T-helper 22 cell (primary cell): ENCODE measurements at places on chromosomes 2 and 18.
A peak's percentile ranks its signal among the peaks of the same experiment; 100 is the strongest.

DNA sequence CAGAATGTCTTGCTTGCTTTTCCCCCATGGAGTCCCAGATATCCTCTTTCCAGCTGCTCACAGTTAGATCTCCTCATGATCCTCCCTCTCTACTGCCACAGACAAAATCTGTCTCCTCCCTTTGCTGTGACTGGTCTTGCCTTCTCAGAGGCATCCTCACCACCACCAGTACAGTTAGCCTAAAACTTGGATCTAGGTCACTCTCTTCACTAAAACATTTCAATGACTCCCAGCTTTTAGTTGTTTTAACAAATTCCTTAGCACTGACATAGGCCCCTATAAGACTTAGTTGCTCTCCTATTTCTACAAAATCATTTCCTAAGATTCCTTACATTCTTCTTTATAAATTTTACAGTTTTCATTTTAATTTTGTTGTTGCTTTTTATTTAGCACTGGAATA is 734.2 kb upstream of the CHAC2 start:
- no peak for DNase-seq

- DNase-seq = no peak
Measured at GRCh38 chr2:38907743-38908562, 18.3 kb downstream of the ARHGEF33 start.

- no peak for DNase-seq
Measured at GRCh38 chr2:33136056-33136455, 189.3 kb downstream of the LTBP1 start.

- no peak for DNase-seq
Measured at GRCh38 chr2:163453920-163454319, 281.9 kb downstream of the FIGN start.

DNA sequence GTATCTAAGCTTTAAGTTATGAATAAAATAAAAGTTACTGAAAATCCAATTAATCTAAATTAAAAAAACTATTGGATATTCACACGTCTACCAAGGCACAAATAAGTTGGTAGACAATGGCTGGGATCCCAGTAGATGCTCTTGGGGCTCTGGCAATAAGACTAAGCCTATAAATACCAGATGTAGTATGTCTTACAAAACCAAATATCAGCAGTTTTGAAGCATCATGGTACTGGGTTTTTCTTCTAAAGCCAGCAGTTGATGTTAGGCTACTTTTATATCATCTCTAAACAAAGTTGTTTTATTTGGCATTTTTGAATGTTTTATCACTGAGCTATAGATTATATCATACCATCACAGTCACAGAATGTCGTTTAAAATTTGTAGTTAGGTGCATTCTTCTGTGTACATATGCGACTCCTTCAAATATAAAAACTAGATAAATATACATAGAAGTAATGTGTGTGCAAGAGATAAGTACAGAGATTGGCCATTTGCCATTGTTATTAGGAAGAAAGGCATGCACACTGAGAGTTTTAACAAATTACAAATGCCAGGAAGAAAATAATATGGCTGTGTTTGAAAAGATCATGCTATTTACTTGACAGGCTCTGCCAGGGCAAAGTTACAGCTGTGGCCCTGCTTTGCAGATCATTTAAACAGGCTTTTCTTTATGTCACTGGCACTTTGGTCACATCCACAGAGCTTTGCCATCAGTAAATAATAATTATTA is 21.6 kb upstream of the TMEM17 start:
- no peak for DNase-seq

GRCh38 chr2:121348128-121348740 is 63.2 kb upstream of the TFCP2L1 start:
- no peak for DNase-seq

GRCh38 chr18:12109836-12110235 is 16.2 kb downstream of the ANKRD62 start:
- DNase-seq = no peak

DNA sequence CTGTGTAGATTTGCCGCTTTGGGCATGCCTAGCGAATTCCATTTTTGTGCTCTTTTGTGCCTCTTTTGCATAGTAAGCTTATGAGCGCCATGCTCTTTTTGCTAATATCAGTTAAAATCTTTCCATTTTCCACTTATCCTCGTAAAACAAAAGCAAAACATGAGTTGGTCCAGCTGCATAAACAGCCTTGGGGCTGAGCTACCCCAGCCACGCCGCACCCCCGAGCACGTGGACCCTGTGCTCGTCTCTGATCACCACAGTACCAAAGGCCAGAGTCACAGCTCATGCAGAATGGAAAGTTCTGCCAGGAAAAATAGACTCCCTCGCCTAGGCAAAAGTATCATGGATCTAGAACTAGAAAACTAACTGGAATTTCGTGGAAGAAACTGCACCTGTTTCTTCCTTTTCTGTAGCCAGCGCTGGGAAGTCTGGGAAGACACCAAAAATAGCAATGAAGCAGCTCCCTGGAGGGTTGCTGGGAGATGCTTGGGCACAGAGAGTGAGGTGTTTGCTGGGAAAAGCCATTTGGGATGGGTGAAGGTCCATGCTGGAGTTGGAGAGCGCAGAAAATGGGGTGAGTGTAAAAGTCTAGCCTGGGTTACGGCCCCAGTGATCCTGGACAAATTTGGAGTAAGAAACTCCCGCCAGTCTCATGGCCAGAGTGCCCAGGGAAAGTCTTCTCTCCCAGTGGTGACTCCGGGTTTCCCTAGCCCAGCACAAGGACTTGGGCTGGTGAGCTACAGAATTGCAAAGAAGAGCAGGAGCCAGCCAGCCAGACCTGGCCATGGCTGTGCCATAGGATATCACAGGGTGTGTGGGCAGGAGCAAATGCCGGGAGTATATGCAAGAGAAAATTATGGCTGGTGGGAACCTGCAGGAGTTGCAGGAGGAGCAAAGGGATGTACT is 218.4 kb downstream of the GBX2 start:
- DNase-seq = no peak

- DNase-seq = no peak
Measured at GRCh38 chr18:31510319-31510718, 12.3 kb downstream of the DSG2 start.

- DNase-seq = no peak
Measured at GRCh38 chr2:6934758-6935651, 17.8 kb downstream of the RNF144A start.

DNA sequence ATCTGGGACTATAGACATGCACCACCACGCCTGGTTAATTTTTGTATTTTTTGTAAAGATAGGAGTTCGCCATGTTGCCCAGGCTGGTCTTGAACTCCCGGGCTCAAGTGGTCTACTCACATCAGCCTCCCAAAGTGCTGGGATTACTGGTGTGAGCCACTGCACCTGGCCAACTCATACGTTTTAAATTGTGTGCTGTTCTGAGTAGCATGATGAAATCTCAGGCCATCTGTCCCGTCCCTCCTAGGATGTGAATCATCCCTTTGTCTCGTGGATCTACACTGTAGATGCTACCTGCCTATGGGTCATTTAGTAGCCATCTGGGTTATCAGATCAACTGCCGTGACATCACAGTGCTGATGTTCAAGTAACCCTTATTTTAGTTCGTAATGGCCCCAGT is 38.5 kb upstream of the RMP24 start:
- DNase-seq = no peak

- DNase-seq = no peak
Measured at GRCh38 chr2:54081574-54081973, 33.8 kb upstream of the ACYP2 start.

DNA sequence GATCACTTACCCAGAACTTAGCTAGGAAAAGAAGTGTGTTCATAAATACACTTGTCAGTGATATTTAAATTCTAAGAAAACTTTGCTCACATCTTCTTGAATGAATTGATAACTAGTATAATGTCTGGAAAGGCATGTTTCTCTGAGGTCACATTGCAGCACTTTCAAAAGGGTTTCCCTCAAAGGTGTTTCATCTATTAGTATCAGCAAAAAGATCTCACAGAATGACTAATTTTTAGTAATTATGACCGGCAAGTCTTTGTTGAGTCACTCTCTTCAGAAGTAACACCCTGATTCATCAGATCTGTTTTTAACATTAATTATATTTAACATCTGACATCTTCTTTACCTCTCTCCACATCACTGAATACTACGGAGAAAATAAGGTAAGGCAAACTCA is 222.3 kb downstream of the IKZF2 start:
- no peak for DNase-seq

GRCh38 chr2:161448431-161448830 is 32.3 kb downstream of the TBR1 start:
- no peak for DNase-seq

DNA sequence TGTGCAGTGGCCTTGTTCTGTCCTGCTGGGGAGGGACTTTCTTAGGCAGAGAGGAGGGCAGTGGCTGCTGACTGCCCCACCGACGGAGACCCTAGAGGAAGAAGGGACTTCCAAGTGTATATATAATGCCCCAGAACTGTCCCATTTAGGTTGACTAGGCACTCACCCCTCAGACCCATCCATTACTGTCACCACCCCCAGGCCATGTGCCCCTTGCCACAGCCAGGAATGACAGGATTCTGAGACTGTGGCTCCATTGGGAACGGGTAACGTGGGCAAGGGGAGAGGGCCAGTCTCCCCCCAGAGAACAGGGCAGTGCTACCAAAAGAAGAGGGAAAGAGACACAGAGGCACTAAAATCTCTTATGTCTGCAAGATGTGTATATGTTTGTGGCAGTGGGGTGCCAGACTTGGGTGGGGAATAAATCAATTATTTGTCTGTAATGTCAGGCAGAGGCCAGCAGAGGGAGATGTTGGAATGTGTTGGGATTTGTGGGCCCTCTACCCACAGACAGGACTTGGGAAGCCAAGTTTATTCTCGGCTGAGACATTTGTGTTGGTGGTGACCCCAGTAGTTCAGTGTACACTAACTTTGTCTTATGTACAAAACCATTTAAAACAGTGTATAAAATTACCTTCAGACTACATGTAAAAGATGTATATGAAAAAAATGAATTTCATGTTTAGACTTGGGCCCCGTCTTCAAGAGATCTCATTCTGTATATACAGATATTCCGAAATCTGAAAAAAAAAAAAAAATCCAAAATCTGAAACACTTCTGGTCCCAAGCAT is 24.0 kb upstream of the TMEM37 start:
- no peak for DNase-seq

- DNase-seq = no peak
Measured at GRCh38 chr18:62702259-62702658, 13.1 kb upstream of the PHLPP1 start.

- no peak for DNase-seq
Measured at GRCh38 chr2:215104226-215104625, 34.2 kb downstream of the ABCA12 start.

DNA sequence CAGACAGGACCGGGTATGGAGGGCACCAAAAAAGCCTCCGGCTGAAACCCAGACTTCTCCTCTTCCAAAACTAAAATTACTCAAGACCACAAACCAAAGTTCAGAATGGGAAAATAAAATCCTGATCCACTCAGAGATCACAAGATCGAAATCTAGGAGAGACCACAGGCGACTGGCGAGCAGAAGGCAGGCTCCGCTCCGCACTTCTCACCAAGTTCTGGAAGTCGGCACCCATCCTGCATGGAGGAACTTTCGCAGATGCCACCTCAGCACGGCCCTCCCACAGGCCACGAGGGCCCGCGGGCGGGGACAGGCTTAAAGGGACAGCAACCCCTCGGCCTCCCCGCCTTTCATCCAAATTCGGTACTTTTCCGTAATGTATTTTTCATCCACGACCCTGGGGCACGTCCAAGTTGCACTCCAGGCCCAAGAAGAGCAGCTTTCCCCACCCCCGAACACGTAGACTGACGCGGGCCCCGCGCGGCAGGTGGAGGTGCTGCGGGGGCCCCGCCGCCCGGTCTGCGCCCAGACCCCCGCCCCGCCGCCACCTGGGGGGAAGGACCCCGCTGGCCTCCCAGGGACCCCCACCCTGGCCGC is 43.7 kb downstream of the HDLBP start:
- peak; percentile 32 for DNase-seq

GRCh38 chr18:50656841-50657470 is 97.1 kb downstream of the MAPK4 start:
- DNase-seq = no peak

- DNase-seq = no peak
Measured at GRCh38 chr2:150847578-150847977, 360.1 kb upstream of the RND3 start.

- no peak for DNase-seq
Measured at GRCh38 chr2:99656994-99657393, 167.2 kb upstream of the REV1 start.

DNA sequence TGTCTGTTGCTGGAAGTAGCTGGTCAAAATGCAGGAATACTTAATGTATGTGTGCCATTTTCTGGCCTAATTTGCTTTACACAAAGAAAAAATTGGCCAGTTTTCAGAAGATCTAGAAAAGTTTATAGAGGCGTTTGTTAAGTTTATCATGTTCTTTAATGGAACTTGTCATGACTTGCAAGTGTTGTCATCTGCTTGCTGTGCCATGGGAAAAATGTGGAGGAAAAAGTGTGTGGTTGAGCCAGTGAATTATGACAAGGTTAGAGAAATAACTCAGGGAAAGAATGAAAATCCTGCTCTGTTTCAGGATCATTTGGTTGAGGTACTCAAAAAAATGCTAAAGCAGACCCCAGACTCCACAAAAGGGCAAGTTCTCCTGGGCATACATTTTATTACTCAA is 301.6 kb upstream of the CDH2 start:
- DNase-seq = no peak

- DNase-seq = no peak
Measured at GRCh38 chr2:219527076-219527394, 12.8 kb downstream of the ASIC4 start.

DNA sequence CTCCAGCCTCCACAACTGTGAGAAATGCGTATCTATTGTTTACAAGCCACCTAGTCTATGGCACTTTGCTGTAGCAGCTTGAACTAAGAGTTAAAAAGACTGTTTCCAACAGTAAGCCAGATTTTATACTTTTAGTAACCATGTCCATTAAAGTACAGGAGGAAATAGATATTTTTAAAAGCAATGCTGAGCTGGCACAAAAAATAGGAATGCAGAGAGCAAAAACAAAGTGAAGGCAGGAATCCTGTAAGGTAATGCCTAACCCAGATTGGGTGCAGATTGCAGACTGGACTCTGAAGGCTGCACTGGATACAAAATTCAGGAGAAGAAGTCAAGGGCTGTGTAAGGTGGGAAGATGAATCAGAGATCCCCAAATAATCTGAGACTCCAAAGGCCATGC is 55.5 kb downstream of the SH3YL1 start:
- no peak for DNase-seq

DNA sequence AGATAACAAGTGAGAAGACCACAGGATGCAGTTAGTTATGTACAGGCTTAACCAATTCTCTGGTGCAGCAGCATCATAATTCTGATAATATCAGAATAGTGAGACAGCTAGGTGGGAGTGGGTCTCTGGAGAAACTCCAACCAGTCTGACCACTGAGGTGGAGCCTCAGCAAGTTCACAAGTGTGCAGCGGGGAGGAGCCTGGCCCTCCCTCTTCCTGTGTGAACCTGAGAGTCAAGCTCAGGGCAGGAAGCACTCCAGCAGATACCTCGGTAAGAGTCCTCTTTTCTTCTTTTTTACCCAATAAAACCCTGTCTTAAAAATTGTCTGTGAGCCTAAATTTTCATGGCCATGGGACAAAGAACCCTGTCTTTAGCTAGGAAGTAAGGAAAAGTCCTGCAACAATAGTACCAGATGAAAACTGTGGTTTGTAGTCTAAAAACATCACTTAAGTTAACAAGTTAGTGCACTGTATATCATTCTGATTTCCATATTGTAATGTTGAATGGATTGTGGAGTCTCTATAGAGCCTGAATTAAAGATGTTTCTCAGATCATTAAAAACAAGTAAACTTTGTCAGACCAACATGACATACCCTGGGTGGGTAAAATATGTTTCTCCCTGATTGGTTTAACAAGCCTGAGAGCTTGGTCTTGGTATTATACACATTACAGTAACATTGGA is 370.8 kb downstream of the TMEM182 start:
- DNase-seq = no peak
